ENCODE measurements at places on chromosomes 4 and X. TPM values are rescaled to one million over a fixed set of nuclear protein-coding genes. Genes with fewer than 3 reads are reported as not detected.

Gene MXRA5
- total RNA-seq = 3.0 TPM

- no peaks in the 10 kb centered on the region for H3K36me3 ChIP-seq
- H3K4me3 ChIP-seq = no peak overlapping the region
- H3K27me3 ChIP-seq = no peaks in the 10 kb centered on the region
- no peaks in the 10 kb centered on the region for H3K4me1 ChIP-seq
- DNase-seq = no peak
- H3K27ac ChIP-seq = no peak overlapping the region
Observed at GRCh38 chr4:41067369-41067768, 147.0 kb downstream of the APBB2 start.

- no peak overlapping the region for H3K27ac ChIP-seq
- DNase-seq = no peak
- no peaks in the 10 kb centered on the region for H3K27me3 ChIP-seq
- no peaks in the 10 kb centered on the region for H3K4me1 ChIP-seq
Observed at GRCh38 chrX:23736030-23736429, 7.0 kb downstream of the ACOT9 start.

GRCh38 chr4:138104284-138104680 is 137.9 kb downstream of the SLC7A11 start:
- H3K27me3 ChIP-seq = no peaks in the 10 kb centered on the region
- H3K27ac ChIP-seq = peak overlapping the region; percentile 34
- H3K4me1 ChIP-seq = peaks cover 7% of the 10 kb centered on the region
- DNase-seq = peak; percentile 3

Gene AP1S2
- total RNA-seq = 6.6 TPM

Gene EREG
- total RNA-seq = not detected

GRCh38 chrX:20663336-20663735 is 396.6 kb upstream of the RPS6KA3 start:
- H3K27ac ChIP-seq = no peak overlapping the region
- no peaks in the 10 kb centered on the region for H3K27me3 ChIP-seq
- H3K4me3 ChIP-seq = no peak overlapping the region
- H3K36me3 ChIP-seq = no peaks in the 10 kb centered on the region

DNA sequence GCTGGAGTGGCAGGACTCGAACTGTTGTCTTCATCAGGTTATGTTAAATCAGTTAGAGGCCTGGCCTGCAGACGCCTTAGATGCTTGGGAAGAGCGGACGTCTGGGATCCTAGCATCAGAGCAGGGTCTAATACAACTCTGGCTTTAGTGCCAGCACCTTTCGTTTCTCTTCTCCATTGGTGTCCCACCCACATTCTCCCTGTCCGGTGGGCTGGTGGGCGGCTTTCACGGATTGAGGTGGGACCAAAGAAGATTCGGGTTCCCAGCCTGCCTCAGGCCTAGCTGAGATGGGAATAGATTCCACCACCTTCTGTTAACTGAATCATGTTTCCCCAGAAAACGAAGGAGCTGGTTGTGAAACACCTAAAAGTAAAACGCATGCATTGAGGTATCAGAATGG is 939 bp downstream of the PDK3 start:
- H3K27me3 ChIP-seq = no peaks in the 10 kb centered on the region
- H3K4me1 ChIP-seq = no peaks in the 10 kb centered on the region
- H3K4me3 ChIP-seq = no peak overlapping the region
- peak overlapping the region; percentile 17 for H3K27ac ChIP-seq

- H3K27ac ChIP-seq = no peak overlapping the region
- no peak overlapping the region for H3K4me3 ChIP-seq
- H3K4me1 ChIP-seq = no peaks in the 10 kb centered on the region
- H3K36me3 ChIP-seq = no peaks in the 10 kb centered on the region
- no peaks in the 10 kb centered on the region for H3K27me3 ChIP-seq
- no peak for DNase-seq
Observed at GRCh38 chr4:172819353-172819752, 349.3 kb upstream of the GALNT7 start.

GRCh38 chr4:4226606-4227438 is at the start of gene OTOP1:
Gene OTOP1 (minus strand): TSS chr4:4226929. CDS start chr4:4226864, 65 bp downstream.
- H3K27me3 ChIP-seq = no peaks in the 10 kb centered on the region
- H3K4me1 ChIP-seq = no peaks in the 10 kb centered on the region
- no peak within 1 kb of the TSS for H3K27ac ChIP-seq
- H3K4me3 ChIP-seq = no peak within 1 kb of the TSS
- no peaks in the 10 kb centered on the region for H3K36me3 ChIP-seq

Gene WDR19
- 21.6 TPM for total RNA-seq

DNA sequence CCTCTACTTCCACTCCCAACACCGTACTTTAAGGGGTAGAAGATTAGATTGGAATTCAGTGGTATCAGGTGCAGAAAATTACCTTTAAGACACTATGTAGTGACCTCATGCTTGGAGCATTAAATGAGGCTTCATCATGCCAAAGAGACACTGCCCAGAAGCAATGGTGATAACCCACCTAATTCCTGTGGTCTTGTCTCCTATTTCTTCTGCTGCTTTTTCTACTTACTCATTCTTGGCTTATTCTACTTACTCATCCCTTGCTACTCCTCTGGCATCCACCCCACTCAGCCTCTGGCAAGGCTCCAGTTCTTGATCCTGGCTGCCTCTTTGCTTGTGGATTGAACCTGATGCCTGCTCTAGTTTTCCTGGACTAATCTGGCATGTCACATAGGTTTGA is 62.3 kb upstream of the ADAMTS3 start:
- no peaks in the 10 kb centered on the region for H3K4me1 ChIP-seq
- H3K27me3 ChIP-seq = no peaks in the 10 kb centered on the region
- H3K27ac ChIP-seq = no peak overlapping the region
- H3K4me3 ChIP-seq = no peak overlapping the region
- no peaks in the 10 kb centered on the region for H3K36me3 ChIP-seq

- DNase-seq = no peak
- no peaks in the 10 kb centered on the region for H3K4me1 ChIP-seq
- no peaks in the 10 kb centered on the region for H3K36me3 ChIP-seq
- H3K27ac ChIP-seq = no peak overlapping the region
Observed at GRCh38 chr4:3263053-3263875, 14.3 kb downstream of the MSANTD1 start.

- H3K36me3 ChIP-seq = no peaks in the 10 kb centered on the region
- DNase-seq = no peak
- no peaks in the 10 kb centered on the region for H3K27me3 ChIP-seq
- H3K4me3 ChIP-seq = no peak overlapping the region
- H3K4me1 ChIP-seq = no peaks in the 10 kb centered on the region
Observed at GRCh38 chrX:68299898-68300297, 133.4 kb downstream of the OPHN1 start.

DNA sequence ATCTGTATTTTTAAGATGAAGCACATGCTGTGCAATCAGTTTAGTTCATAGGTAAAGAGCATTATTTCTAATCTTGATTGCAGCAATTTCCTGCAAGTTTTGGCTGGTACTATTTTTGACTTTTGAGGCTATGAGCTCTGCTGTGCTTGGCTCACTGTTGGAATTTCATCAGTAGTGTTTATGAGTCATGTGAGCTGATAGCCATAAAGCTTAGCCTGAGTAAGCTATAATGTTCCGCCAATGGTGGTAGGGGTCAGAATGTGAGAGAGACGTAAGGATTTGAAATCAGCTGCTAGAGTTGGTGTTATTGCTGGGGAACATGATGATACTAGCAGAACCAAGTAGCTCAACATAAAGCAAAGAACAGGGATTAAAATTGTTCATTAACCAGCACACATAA is 590.9 kb upstream of the GNPDA2 start:
- H3K4me3 ChIP-seq = no peak overlapping the region
- no peak overlapping the region for H3K27ac ChIP-seq
- no peak for DNase-seq
- H3K4me1 ChIP-seq = no peaks in the 10 kb centered on the region
- no peaks in the 10 kb centered on the region for H3K27me3 ChIP-seq

- H3K27ac ChIP-seq = no peak overlapping the region
- no peak overlapping the region for H3K4me3 ChIP-seq
- H3K27me3 ChIP-seq = no peaks in the 10 kb centered on the region
- no peaks in the 10 kb centered on the region for H3K36me3 ChIP-seq
- peaks cover 6% of the 10 kb centered on the region for H3K4me1 ChIP-seq
Observed at GRCh38 chrX:75118296-75118695, 37.8 kb downstream of the ABCB7 start.

GRCh38 chrX:68072041-68072440 is 361.3 kb downstream of the OPHN1 start:
- H3K4me1 ChIP-seq = no peaks in the 10 kb centered on the region
- peaks cover 5% of the 10 kb centered on the region for H3K27me3 ChIP-seq
- no peak overlapping the region for H3K27ac ChIP-seq
- no peaks in the 10 kb centered on the region for H3K36me3 ChIP-seq
- H3K4me3 ChIP-seq = no peak overlapping the region

DNA sequence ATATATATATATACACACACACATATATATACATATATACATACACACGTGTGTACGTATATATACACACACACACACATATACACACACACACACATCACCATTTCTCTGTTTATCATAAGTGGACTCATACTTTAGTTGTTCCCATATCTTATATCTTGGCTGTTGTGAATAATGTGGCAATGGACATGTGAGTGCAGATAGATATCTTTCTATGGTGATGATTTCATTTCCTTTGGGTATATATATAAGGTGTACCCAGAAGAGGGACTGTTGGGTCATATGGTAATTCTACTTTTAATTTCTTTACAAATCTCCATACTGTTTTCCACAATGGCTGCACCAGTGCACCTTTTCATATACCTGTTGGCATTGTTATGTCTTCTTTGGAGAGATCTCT is 105.9 kb downstream of the LARP1B start:
- H3K4me3 ChIP-seq = no peak overlapping the region
- no peak for DNase-seq
- H3K27me3 ChIP-seq = no peaks in the 10 kb centered on the region
- H3K27ac ChIP-seq = no peak overlapping the region
- peaks cover 14% of the 10 kb centered on the region for H3K4me1 ChIP-seq

GRCh38 chrX:21838937-21839333 is 482 bp upstream of the MBTPS2 start:
- no peaks in the 10 kb centered on the region for H3K36me3 ChIP-seq
- H3K27me3 ChIP-seq = peaks cover 4% of the 10 kb centered on the region
- peak overlapping the region; percentile 66 for H3K27ac ChIP-seq
- no peak for DNase-seq
- no peaks in the 10 kb centered on the region for H3K4me1 ChIP-seq

Gene ARHGAP36
- total RNA-seq = not detected

- H3K27ac ChIP-seq = no peak overlapping the region
- no peak overlapping the region for H3K4me3 ChIP-seq
- DNase-seq = no peak
- H3K27me3 ChIP-seq = no peaks in the 10 kb centered on the region
Observed at GRCh38 chrX:119655125-119655524, 37.8 kb downstream of the SEPTIN6 start.

Gene NAT8L
- total RNA-seq = 3.0 TPM

- no peak for DNase-seq
- no peaks in the 10 kb centered on the region for H3K36me3 ChIP-seq
- H3K4me1 ChIP-seq = no peaks in the 10 kb centered on the region
Observed at GRCh38 chr4:113106108-113106507, 56.7 kb downstream of the ANK2 start.

Gene PABPC5
- 0.12 TPM for total RNA-seq

Gene PNPLA4
- 14.8 TPM for total RNA-seq

DNA sequence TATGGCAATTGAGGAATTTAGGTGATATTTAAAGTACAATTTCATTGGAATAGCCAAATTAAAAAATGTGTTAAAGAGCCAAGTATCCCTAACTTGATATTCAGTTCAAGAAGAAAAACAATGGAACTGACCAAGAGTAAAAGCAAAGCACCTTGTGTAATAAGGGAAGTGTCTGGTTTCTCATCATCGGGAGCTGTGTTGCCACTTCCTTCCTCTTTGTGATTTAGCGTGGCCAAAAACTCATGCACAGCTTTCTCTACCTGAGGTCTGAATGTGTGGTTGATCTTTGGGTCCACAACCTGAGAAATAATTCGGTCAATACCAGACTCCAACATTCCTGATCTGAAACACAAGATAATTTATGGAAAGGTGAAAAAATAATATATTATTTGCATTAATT is 12.4 kb downstream of the BOD1L1 start:
- H3K36me3 ChIP-seq = peaks cover 8% of the 10 kb centered on the region
- DNase-seq = no peak
- no peak overlapping the region for H3K4me3 ChIP-seq
- H3K27ac ChIP-seq = no peak overlapping the region
- H3K27me3 ChIP-seq = no peaks in the 10 kb centered on the region

DNA sequence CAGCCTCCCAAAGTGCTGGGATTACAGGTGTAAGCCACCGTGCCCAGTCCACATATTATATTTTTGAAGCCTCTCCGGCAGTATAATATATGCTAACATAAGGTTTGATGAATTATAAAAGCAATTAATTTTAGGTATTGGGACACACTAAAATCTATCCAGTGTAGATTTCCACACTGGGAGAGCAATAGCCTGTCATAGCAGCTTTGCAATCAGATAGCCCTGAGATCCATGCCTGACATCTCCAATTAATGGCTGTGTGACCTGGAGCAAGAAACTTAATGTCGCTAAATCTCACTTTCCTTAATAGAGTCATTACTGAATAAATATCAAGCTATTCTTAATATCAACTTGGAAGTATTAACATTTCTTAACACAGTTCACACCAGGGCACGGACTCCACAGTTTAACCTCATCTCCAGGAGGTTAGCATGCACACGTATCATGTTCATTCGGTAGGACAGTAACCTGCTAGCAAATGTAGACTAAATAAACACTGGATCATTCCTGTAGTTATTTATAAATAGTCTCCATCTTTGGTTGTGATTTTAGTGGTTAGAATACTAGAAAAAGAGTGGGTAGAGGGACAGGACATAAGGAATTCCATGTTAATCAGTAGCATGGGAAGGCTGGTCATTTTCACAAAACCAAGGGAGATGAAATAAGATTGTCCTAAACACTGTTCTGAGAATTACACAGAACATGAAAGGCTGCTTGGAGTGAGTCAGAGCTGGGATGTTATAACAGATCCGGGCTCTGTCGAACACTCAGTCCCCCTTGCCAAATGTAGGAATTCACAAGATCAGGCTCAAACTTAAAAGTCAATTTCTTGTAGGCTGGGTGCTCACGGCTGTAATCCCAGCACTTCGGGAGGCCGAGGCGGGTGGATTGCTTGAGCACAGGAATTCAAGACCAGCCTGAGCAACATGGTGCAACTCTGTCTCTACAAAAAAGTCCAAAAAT is 254.7 kb downstream of the PALLD start:
- no peaks in the 10 kb centered on the region for H3K27me3 ChIP-seq
- DNase-seq = no peak
- no peaks in the 10 kb centered on the region for H3K36me3 ChIP-seq
- H3K4me1 ChIP-seq = no peaks in the 10 kb centered on the region
- H3K27ac ChIP-seq = no peak overlapping the region

GRCh38 chr4:29220761-29221160 is 1499.4 kb upstream of the PCDH7 start:
- no peaks in the 10 kb centered on the region for H3K27me3 ChIP-seq
- H3K27ac ChIP-seq = no peak overlapping the region
- no peaks in the 10 kb centered on the region for H3K36me3 ChIP-seq
- DNase-seq = no peak
- H3K4me1 ChIP-seq = no peaks in the 10 kb centered on the region

Gene PF4V1
- total RNA-seq = not detected

GRCh38 chr4:41512136-41512535 is 25.8 kb upstream of the LIMCH1 start:
- H3K4me1 ChIP-seq = no peaks in the 10 kb centered on the region
- no peak overlapping the region for H3K27ac ChIP-seq
- DNase-seq = no peak
- no peaks in the 10 kb centered on the region for H3K36me3 ChIP-seq
- no peaks in the 10 kb centered on the region for H3K27me3 ChIP-seq

Gene RBM46
- not detected for total RNA-seq

All from pancreas (tissue), 10 donors.